Stimulated activated CD4-positive, alpha-beta T cell treated with anti-CD3 and anti-CD28 coated beads, Interleukin-4, amount 100 ng/mL, for 24 hours (primary cell): ENCODE measurements at places on chromosomes 5 and 9.

DNA sequence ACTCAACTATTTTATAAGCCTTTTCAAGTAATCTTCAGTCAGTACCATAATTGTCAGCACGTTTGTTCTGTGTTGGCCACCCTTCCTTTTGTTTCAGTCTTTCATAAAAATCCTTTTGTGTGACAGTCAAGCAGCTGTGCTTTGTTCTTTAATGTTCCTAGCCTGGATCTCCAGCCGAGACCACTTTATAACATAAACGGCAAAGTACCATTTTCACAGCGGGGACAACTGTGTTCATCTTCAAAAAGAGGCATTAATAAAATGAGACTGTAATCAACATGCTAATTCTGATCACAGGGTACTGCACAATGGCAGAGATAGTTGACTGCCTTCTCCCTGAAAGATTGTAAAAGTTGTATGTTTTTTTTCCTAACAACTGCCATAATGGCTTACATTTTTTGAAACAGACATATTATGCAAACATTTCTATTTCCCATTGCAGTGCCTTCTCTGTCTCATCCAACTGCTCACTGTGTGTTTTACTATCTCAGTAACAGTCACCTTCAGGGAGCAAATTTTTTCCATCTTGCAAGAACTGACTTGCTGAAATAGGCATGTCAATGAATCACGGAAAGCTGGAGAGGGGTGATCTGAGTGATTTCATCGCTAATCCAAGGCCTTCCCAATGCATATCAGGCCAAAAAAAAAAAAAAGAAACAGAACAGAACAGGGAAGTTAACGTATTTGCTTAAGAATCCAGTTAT, 828.5 kb upstream of the DMAC1 start:
- no peak for DNase-seq

DNA sequence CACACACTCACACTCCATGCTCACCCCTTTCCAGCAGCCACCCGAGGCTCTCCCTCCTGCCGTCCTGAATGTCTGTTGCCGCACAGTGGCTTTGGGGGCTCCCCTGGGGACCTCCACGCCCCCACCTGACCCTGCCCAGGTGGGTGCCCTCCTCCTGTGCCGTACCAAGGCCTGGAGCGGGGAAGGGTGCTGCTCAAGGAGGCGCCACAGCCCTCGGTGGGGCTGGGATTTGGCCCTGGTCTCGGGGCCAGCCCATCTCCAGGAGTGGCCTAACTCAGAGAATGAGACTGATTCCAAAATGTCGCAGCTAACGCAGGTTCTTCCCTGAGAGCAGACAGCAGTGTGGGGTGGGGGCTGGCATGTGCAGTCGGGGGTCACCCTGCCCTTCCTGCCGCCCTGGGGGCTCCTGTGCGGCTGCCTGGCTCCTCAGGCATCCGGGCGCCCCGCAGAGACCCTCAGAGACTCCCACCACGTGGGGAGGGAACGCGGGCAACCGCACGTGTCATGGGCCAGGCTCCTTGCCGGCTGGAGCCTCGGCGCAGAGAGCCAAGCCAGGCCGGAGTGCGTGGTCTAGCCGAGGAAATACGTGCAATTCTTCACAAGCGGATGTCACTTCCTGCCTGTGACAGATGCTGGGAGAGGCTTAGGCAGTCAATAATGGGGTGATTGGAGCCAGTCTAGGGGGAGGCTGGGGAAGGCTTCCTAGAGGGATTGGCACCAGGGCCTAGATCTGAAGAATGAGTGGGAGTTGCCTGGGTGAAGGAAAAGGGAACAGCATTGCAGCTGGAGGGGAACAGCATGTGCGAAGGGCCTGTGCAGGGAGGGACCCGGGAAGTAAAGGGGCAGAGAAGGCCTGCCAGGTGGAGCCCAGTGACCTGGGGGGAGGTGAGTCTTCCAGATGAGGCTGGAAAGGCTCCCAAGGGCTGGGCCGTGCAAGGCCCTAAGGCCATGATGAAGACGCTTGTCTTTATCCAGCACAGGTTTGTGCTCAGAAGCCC, 44.1 kb downstream of the C9orf50 start:
- DNase-seq = no peak

DNA sequence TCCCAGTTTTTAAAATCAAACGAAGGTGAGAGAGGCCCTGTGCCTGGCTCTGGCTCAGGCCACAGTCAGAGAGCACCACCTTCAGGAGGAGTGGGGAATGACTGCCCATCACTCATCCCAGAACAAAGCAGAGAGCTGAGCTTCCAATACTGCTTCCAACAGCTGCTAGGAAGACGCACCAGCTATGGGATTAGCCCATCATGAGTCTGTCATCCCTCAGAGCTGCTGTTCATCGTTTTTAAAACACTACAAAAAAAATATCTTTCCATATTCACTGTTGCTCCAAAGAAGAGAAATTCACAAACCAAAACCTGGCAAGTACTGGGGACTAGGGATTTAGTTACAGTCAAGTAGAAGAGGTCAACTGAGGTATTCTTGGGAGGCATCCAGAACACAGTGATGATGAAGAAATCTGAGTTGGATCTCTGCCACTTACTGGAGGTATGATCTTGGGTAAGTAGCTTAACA, 102.4 kb downstream of the CDK5RAP2 start:
- no peak for DNase-seq

DNA sequence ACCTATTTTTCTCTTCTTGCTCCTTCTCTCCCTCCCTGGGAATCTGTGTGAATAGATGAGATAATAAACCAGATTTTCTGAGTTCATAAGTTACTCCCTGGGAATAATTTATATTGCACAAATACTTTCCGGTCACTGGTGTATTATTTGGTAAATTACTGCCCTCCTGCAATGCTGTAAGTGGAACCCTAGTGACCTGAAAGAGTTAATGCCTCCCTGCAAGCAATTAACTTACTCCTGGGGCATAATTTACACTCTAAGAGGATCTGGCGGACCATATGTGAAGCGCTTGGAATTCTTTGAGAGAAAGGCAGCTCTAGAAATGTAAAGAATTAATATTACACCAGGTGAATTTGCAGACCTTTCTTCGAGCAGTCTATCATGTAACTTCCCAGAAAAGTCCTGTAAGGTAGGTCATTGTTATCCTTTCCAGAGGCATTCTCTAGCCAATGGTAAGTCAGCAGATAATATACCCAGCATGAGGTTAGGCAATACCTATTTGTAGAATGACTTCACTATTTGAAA, 7.0 kb upstream of the GDNF start:
- no peak for DNase-seq
